Naive B cell (primary cell): ENCODE measurements at places on chromosomes 6 and 20.
A peak's percentile ranks its signal among the peaks of the same experiment; 100 is the strongest.

GRCh38 chr6:76004202-76004601, 68.3 kb downstream of the IMPG1 start:
- H3K27ac ChIP-seq = no peak overlapping the region
- no peak for DNase-seq
- H3K4me3 ChIP-seq = no peak overlapping the region

DNA sequence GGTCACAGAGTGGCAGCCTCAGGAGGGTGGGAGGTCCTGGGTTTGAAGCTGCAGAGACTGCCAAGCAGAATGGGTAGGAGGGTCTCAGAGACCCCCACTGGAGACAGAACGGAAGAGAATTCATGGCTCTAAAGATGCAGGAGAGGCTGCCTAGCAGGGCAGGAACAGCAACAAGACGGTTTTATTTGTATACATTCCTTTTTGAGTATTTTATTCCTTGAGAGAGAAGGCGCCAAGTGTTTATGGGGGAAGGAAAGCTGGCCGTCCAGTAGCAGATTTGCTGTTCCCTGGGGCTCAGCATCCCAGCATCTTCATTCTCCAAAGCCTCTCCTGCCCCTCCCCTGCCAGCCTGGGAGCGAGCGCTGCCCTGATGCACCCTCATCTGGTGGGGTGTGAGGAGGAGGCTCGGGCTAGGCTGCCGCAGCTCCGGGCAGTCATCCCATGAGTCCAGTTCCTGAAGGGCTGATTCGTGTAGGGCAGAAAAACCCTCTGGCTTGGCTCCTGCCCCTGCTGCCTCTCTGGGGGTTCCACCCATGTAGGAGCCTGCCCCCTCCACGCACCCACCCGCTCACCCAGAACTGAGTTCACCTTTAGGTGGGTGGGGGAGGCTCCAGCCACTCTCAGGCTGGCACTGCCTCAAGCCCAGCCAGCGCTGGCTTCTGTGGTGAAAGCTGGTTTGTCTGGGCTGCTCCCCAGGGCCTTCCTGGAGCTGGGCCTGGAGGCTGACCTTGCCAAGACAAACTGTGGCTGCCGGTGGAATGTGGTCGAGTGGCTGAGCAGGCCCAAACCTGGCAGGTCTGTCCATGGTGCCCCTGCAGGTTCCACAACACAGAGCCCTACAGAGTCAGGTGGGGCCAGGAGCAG, 32.4 kb downstream of the CPXM1 start:
- H3K36me3 ChIP-seq = no peaks in the 10 kb centered on the region
- peaks cover 66% of the 10 kb centered on the region for H3K27me3 ChIP-seq
- no peak overlapping the region for H3K4me3 ChIP-seq
- no peaks in the 10 kb centered on the region for H3K4me1 ChIP-seq
- no peak for DNase-seq
- no peak overlapping the region for H3K27ac ChIP-seq

- no peak for DNase-seq
- no peak overlapping the region for H3K27ac ChIP-seq
- H3K4me3 ChIP-seq = no peak overlapping the region
- no peaks in the 10 kb centered on the region for H3K27me3 ChIP-seq
These were observed 328.5 kb upstream of the QKI start for GRCh38 chr6:163085861-163086623.

DNA sequence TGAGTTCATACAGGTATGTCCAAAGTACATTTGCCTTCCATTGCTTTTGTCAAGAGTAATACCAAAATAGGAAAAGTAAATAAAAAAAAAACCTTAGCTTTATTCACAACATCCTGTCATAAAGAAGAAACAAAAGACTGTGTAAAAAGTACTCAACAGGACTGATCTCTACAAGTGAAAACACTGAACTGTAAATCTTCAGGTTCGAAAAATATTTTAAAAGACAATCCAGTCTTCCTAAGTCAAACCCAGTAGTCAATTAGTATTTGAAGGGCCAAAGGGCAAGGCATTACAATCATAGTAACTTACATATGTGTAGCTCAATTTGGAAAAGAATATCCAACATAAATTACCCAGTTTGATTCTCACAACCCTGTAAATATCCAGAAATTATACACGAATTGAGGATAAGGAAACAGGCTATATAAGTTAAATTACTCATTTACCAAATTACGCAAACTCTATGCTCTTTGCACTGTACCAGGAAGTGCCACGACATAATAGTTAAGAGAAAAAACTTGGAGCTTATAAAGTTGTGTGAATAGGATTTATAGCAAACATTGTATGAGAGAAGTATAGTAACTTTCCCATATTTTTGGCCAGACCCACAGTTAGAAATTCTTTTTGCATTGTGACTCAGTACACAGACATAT, 21.2 kb downstream of the PTPRK start:
- no peak for DNase-seq
- H3K4me3 ChIP-seq = no peak overlapping the region
- no peak overlapping the region for H3K27ac ChIP-seq
- no peaks in the 10 kb centered on the region for H3K27me3 ChIP-seq
- H3K4me1 ChIP-seq = no peaks in the 10 kb centered on the region

GRCh38 chr6:137708481-137708880, 158.6 kb upstream of the TNFAIP3 start:
- no peaks in the 10 kb centered on the region for H3K27me3 ChIP-seq
- H3K27ac ChIP-seq = peak overlapping the region; percentile 61
- DNase-seq = no peak

GRCh38 chr6:17466707-17467106, 73.3 kb downstream of the CAP2 start:
- H3K27ac ChIP-seq = no peak overlapping the region
- H3K4me1 ChIP-seq = no peaks in the 10 kb centered on the region
- DNase-seq = no peak
- no peaks in the 10 kb centered on the region for H3K27me3 ChIP-seq
- no peak overlapping the region for H3K4me3 ChIP-seq
- no peaks in the 10 kb centered on the region for H3K36me3 ChIP-seq
